ENCODE measurements at places on chromosomes 12 and 14.

GRCh38 chr12:15597125-15597830, 191.9 kb downstream of the EPS8 start:
- no peak for DNase-seq

DNA sequence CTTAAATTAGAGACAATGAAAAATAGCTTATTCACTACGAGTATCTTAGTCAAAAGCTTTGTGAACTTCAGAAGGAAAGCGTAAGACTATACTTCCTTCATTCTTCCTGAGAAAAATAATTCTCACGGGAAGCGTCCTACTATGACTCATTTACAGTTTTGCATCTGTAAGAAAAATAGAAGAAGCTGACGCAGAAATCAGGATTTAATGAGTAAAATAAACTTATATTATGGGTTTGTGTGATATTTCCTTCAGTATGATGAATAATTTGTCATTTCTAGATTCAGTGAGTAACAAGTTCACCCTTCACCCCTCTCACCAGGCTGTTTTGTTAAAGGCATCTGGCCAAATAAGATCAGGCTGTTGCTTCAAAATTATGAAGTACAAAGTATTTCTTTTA, 17.8 kb upstream of the PDE3A start:
- DNase-seq, result no peak

- DNase-seq, result no peak
Measured at GRCh38 chr12:52913431-52913821, 8.6 kb upstream of the KRT8 start.

DNA sequence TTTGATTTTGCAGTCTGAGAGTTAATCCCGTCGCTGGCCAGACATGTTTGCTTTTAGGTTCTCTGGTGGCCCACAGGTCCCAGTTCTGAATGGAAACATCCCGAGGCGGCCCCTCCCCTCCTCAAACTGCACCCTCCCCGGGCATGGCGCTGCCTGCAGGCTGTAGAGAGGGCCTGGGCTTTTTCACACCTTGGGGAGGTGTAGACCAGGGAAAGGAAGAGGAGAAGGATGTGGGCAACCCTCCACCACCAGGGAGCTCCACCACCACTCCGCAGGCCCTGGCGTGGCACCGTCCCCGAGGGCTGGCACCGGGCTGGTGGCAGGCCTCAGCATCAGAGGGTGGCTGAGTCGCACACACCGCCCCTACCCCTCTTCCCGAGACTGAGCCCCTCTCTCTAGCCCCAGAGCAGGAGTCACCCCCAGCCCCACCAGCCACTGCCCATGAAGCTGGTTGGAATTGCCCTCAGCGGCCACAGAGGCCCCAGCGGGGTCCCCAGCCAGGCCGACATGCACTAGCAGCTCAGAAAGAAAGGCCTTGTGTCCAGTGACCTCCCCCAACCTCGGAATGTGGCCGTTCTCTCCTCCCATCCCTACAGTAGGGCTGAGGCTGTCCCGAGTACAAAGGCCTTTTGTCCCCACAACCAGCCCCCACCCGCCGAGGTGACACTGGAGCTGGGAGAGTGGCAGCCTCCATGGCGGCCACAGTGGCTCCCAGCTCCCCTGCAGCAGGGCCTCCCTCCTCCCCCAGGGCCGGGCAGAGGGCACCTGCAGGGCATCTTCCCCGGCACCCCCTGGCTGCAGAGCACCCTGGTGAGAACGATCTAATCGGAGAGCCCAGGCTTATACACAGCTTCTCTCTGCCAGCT, 23.5 kb upstream of the INF2 start:
- no peak for DNase-seq

DNA sequence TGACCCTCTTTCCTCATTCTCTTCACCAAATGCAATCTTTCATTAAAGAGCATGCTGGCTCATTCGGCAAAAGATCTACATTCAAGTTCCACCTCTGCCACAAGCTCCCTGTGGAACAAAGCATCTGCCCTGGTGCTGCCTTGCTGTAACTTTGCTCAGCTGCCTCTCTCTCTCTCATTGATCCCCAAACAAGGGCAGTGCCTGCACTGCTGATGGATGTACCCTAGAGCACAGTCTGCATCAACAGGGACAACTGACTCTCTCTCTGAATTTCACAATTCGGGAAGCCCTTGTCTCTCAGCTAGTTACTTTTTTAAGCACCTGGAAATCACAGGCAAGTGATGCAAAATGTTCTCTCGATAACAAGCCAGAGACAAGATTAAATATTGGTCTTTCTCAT, 174.0 kb upstream of the DIO2 start:
- no peak for DNase-seq

DNA sequence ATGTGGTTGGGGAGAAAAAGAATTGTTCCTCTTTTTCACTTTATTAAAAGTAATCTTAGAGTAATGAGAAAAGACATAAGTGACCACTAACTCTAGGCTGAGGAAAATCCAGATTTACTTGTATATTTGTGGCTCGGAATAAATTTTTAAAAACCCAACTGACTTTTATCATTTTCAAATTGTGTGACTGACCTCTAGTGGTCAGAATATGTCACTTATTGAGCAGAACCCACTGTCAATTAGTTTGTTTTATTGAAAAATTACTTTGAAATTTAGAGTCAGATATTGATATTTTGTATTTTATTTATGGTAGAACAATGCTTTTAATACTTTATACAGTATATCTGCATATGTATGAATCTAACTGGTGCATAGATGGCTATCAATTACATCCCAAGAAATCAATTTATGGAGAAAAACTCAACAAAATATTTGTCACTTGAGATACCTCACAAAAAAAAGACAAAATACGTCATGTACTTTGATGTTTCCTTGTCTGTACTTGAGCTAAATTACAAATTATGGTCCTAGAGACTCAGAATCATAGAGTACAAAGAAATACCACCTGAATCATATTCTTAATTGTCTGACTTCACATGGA, 229.4 kb downstream of the CNTN1 start:
- peak; percentile 3 for DNase-seq

- DNase-seq, result no peak
Measured at GRCh38 chr12:22409377-22410164, 75.1 kb upstream of the ST8SIA1 start.

DNA sequence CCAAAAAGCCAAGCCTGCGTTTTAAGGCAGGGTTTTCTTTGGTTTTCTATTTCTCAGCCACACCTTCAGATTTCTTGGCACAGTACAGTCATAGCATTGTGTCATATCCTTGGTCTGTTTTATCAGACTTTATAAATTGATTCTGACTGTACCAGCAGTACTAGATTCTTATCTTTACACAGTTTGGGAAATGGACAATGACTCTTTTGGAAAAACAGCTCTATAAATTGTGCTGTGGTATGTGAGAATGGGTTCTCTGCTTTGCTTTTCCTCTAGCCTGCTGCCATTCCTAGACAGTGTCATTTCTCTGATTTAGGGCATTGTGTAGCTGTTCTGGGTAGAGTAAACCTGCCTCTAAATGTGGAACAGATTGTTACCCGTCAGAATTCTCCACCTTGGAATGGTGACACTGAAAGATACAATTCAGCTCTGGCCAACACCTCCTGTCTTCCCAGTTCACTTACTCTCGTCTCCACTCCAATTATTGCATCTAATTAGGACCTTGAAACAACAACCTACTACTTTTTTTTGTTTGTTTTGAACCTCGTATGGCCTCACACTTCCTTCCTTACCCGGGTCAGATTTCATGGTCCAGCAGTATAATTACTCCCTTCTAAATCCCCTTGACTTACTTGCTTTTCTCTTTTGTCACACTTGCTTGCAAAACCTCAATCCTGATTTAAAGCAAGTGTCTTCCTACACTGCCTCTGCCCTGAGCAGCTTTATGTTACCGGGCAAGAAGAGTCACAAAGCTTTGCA, 226.3 kb downstream of the ERC1 start:
- peak; percentile 76 for DNase-seq

DNA sequence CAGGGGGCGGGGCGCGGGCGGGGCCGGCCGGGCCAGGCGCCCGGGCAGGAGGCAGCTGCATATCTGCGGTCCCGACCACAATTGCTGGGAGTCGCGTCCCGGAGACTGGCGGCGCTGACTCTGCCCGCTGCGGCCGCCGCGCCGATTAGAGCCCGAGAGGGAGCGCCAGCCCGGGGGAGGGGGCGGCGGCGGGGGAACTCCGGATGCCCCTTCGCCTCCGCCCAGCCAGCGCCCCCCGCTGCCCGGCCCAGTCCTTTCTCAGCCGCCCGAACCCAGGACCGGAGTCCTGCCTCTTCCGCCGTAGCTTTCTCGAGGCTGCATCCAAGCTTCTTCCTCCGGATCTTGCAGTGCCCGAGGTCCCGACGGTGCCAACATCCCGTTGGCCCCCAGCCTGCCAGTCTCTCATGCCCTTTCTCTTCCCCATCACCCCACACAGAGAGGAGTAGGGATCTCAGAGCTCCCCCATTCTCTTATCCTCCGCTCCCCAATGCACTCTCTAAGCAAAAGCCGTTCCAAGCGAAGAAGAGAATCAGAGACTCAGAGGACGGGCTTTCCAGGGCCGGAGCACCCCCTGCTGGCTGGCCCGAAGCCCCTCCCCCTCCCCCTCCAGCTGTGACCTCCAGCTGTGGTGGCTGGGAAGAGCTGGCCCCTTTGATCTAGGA, 8.8 kb upstream of the SP7 start:
- peak; percentile 73 for DNase-seq

DNA sequence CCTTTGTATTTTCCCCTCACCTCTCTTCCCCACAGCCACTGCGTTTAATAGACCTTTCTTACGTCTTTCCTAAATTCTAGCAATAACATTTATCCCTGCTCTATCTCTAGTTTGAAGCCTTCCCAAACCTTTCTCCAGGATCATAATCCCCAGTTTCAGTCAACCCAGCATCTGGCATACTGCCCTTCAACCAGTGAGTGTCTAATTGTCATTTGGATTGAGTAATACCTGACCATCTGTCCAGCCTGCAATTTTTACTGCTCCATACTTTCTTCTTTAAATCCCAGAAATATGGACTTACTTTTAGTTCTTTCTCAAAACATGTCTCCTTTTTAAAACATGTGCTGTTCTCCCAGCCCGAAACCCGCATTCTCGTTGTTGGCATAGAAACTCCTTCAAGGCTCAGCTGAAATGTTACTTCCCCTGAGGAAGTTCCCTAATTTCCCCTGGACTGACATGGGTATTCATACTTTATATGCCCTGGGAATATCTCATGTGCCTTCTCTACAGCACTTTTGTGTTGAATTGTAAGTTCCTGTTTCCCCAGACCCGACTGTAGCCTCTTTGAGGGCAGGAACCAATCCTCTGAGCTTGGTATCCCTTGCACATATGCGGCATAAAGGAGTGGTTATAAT, 65.1 kb upstream of the ETV6 start:
- no peak for DNase-seq

GRCh38 chr14:58747181-58747580, 109.4 kb downstream of the DACT1 start:
- DNase-seq, result no peak

- DNase-seq, result no peak
Measured at GRCh38 chr12:110254971-110255540, 26.0 kb upstream of the ATP2A2 start.

DNA sequence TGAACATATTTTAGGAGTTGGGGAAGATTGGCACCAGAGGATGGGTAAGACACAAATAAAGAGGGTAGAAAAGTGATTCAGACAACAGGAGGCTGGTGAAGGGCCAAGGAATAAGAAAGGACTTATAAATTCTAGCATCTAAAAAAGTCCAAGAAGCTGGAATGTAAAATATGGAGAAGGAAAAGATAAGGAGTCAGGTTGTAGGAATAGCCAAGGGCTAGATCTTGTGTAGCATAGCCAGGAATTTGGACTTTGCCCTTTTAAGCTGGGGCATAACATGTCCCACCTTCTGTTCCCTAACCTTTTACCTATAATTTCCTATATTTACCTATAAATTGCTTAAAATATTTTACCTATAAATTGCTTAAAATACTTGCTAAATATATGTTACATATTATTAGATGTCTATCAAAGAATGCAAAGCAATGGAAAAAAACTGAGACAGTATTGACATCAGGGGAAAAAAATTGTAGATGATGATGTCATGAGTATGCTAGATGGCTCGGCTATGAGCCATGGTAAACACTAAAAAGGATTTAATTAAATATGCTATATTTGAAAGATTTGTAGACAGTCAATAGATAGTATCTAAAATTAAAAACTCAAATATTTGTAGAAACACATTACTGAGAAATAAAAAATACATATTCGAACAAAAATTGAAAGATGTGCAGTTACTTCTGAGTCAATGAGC, 99.7 kb upstream of the PLEKHG7 start:
- DNase-seq, result no peak

DNA sequence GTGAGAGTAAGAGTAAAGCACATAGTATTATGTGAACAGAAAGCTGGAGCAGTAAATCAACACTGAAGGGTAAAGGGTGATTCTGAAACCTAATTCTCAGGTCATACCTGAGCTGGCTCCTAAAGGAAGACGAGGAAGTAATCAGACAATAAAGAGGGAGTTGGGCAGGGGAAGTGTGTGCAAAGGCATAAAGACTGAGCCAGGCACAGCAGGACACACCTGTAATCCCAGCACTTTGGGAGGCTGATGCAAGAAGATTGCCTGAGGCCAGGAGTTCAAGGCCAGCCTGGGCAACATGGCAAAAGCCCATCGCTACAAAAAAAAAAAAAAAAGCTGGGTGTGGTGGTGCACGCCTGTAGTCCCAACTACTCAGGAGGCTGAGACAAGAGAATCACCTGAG, 9.6 kb downstream of the ARF3 start:
- no peak for DNase-seq

- peak; percentile 21 for DNase-seq
Measured at GRCh38 chr12:23950775-23951451, 1.4 kb upstream of the SOX5 start.

DNA sequence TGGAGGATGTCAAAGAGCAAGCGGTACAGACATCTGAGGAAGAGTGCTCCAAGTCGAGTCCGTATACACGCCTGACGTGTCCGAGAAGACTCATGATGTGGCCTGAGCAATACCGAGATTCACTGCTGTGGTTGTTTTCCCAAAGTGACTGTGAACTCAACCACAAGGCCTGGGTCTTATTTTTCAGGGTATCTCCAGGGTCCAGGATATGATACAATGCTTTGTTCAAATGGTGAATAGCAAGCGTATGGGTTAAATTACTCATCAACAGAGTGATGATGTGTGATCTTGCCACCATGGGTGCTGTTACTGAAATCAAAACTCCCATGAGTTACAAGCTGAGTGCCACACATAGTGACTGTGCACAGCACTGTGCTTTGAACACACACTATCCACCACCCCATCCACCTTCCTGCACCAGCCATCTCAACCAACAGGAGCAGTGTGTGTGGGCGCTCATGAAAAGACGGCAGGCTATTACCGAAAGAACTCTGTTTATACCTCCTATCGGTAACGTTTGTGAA, 109.6 kb downstream of the BCAT1 start:
- DNase-seq, result no peak

GRCh38 chr12:98973395-98973794, 328.3 kb downstream of the APAF1 start:
- DNase-seq, result no peak

DNA sequence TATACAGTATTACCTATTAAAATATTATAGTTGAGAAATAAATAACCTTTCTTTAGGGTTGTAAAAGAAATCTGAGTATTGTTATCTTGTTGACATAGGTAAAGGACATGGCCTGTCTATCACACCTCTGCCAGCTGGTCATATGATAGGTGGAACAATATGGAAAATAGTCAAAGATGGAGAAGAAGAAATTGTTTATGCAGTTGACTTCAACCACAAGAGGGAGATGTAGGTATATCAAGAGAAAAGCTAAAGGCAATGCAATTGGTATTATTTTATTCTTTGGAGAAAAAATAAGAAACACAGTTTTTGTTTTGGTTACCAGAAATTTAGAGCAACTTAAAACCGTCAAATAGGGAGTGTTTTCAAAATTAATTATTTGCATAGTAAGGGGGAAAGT, 13.5 kb downstream of the CPSF2 start:
- no peak for DNase-seq
